Activated CD4-positive, alpha-beta T cell treated with anti-CD3 and anti-CD28 coated beads for 1 hour (primary cell): ENCODE measurements at places on chromosomes 12 and 14.

DNA sequence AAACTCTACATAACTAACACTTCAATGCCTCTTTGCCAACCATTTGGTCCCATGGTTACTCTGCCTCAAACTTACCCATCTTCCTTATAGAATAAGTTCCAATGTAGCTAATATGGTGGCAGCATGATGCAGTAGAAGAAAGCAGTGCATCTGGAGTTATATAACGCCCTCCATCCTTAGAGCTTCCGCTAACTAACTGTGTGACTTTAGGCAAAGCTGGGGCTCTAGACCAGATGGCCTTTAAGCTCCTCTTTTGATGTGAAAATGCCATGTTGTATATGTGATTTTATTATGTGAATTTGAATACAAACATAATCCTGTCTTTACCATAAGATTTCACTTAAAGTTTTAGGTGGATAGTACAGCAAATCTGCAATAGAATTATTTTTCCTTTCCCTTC lies 6.1 kb downstream of the ABCD2 start:
- DNase-seq: no peak

- no peak for DNase-seq
Measured at GRCh38 chr12:120099738-120100137, 16.8 kb downstream of the RAB35 start.

GRCh38 chr12:124327362-124328043 lies 32.6 kb downstream of the RFLNA start:
- DNase-seq: no peak

- DNase-seq: no peak
Measured at GRCh38 chr12:65685514-65685913, 138.8 kb upstream of the HMGA2 start.

DNA sequence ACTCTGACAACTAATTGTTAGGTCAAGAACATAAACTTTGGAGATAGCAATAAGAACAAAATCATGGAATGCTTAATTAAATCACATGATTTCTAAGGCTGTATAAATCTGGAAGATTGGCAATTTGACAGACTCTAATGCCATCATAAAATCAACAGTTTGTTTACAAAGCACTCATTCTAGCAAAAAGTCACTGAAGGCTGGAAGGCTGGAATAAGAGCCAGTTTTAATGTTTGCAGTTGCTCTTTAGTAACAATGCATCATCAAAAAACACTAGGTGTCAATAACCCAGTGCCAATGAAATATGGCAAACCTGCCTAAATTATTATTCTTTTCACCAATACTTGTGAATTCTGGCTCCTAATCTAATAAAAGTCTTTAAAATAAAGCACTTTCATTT lies 65.0 kb downstream of the NUMB start:
- no peak for DNase-seq

- DNase-seq: no peak
Measured at GRCh38 chr12:67721248-67721647, 72.7 kb downstream of the DYRK2 start.

DNA sequence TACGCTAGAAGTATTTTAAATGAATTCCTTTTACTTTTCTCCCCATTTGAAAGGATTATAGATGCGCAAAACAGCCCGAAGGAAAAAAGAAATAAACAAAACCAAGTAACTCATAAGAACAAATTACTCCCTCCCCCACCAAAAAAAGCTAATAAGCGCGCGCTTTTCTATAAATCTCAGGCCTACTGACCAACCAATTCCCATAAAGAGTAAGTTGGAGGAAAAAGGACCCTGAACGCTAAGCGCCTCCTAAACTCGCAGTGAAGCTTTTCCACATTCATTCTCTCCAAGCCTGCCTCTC lies 588 bp downstream of the MBIP start:
- no peak for DNase-seq

- DNase-seq: no peak
Measured at GRCh38 chr14:46769292-46769691, 117.7 kb upstream of the RPL10L start.

DNA sequence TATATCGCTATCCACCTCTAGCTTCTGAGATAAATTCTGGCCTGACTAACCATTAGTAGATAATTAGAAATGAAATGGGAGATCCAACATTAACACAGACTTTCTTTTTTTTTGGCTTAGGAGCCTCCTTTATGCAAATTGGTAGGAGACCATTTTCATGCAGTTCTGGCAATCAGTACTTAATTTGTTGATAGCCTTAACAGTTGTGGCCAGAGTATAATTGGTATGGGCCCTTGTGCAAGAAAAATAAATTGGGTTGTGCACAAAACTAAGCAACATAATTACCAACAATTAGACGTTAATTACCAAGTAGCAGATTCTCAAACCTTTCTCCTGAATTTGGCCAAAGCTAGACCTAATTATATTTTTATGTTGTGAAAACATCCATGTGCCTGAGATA lies 111.0 kb downstream of the MGAT4C start:
- DNase-seq: no peak

DNA sequence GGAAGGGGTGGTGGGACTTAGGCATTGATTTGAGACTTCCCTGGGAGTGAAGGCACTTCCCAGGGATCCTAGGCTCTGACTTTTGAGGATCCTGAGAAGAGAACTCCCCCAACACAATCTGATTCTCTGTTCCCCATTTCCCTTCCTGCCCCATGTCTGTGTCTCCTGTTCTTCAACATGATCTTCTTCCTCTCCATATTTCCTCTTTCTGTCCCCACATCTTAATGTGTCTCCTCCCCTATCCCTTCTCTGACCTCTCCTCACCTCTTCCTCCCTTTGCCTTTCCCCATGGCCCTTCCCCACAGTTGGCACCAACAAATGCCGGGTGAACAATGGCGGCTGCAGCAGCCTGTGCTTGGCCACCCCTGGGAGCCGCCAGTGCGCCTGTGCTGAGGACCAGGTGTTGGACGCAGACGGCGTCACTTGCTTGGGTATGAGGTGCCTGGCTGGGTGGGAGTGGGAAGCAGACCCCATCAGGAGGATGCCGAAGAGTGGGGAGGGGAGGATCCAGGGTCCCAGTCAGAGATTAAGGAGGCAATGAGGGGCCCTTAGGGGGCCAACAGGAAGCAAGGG lies 15.2 kb upstream of the LRP1-AS start:
- no peak for DNase-seq

GRCh38 chr14:94113490-94113889 lies 3.0 kb downstream of the IFI27 start:
- DNase-seq: no peak

GRCh38 chr12:71870416-71870815 lies 30.9 kb downstream of the TBC1D15 start:
- no peak for DNase-seq

DNA sequence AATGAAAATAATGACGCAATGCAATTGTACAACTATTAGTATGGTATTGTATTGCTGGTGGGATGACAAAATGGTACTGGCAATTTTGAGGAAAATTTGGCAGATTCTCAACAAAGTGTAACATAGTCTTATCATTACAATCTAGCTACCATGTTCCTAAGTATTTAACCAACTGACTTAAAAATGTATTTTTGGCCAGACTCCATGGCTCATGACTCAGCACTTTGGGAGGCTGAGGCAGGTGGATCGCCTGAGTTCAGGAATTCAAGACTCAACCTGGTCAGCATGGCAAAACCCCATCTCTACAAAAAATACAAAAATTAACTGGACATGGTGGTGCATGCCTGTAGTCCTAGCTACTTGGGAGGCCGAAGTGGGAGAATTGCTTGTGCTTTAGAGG lies 1409.5 kb downstream of the AACS start:
- DNase-seq: no peak

- DNase-seq: no peak
Measured at GRCh38 chr12:45231515-45232145, 15.7 kb downstream of the ANO6 start.

DNA sequence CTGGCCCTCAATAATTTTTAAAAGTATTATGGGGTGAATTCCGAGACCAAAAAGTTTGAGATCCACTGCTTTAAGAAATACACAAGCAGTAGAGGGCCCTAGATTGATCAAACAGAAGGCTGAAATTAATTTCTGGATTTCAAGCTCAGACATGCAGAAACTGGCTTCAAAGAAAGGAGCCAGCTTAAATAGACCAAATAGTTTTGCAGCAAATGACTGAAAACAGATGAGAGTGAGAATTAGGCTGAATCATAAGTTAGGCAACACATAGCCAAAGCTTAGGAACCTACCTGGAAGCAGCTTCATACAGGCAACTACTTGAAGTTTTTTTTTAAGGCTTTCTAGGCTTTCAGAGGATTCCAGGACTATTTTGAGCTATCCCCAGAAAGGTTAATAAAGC lies 12.4 kb downstream of the ATF7 start:
- no peak for DNase-seq

DNA sequence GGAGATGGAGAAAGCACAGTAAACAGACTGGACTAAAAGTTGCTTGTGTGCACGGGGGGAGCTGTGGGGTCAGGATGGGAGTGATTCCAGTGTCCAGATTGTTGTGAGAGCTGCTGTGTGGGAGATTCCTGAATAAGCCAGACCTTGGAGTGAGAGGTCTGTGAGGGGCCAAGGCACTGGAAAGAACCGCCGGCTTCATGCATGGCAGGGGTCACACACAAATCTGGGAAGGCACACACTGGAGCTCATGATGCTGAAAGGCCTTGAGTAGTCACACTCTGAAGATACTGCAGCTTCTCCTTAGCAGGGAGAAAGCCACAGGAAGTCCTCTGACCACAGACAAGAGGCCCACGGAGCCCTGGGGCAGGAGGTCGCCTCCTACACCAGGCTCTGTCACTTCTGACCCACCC lies 23.1 kb downstream of the ADCY6 start:
- DNase-seq: no peak

DNA sequence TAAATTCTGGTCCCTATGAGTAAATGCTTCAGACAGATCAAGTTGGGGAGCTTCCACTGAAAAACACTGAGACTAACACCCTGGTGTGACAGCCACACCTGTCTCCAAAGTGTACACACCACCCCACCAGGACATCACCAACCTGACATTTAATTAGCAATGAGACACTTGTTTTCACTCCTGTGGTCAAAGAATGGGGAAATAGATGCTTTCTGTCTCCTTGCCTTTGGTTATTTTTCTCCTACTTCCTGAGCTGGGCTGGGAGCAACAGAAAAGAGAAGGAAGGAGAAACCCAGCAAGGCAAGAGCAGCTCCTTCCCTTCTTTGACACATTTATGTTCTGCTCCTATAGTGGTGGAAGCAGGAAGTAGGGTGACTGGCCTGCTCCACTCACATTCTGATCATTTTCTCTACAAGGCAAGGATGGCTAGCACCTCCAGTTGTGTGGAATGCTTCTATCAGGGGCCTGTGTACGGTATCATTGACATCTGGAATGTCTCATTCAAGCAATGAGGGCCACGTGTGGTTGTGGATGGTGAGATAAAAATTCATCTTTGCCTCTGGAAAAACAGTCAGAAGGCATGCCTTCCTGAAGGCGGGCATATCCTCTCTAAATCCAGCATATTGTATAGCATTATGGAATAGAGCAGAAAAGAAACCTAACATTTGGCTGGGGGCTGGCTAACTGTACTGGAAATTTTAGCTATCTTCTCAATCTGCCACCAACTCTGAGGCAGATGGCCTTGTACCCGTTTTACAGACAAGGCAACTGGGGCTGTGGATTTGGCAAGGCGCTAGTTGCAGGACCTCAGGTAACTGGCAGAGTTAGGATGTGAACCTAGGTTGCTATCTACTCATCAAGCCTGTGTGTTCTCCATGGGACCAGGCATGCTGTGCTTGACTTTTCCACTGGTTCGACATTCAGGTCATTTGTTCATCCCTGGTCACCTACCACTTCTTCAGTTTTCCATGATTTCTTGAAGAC lies 24.8 kb upstream of the LGALS3 start:
- no peak for DNase-seq

DNA sequence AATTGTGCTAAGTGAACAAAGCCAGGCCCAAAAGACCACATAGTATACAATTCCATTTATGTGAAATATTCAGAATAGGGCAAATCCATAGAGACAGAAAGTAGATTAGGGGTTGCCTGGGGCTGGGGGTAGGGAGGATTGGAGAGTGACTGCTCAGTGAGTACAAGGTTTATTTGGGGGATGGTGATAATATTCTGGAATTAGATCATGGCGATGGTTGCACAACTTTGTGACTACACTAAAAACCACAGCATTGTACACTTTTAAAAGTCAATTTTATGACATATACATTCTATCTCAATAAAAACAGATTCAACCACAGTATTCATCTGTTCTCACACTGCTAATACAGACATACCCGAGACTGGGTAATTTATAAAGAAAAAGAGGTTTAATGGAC lies 68.7 kb upstream of the MAP1LC3B2 start:
- DNase-seq: no peak

- DNase-seq: no peak
Measured at GRCh38 chr12:55934773-55935172, 3.8 kb downstream of the DGKA start.

- no peak for DNase-seq
Measured at GRCh38 chr14:95505030-95505589, 11.3 kb downstream of the SYNE3 start.

- no peak for DNase-seq
Measured at GRCh38 chr12:66170606-66171005, 810 bp upstream of the TMBIM4 start.

GRCh38 chr12:111569363-111570083 lies 29.6 kb downstream of the ATXN2 start:
- DNase-seq: no peak

DNA sequence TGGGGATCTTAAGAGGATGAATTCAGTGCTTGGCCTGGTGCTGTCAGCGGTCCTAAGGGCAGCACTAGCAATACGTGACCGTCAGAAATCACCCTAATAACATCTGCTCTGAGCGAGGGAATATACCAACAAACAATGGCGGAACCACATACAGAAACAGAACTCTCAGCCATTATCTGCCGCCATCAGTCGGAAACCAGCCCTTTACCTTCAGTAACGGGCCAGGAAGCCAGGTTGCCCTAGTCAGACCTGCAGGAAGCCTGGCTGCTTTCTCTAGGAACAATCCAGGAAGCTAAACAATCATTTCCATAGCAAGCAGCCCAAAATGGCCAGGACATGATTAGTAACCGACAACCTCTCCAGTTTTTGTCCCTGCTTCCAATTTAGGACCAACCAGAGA lies 5.6 kb downstream of the CDCA4 start:
- no peak for DNase-seq
